ENCODE measurements at places on chromosomes 2 and 18.

- DNase-seq: no peak
Measured at GRCh38 chr2:79564065-79564464, 51.2 kb downstream of the CTNNA2 start.

DNA sequence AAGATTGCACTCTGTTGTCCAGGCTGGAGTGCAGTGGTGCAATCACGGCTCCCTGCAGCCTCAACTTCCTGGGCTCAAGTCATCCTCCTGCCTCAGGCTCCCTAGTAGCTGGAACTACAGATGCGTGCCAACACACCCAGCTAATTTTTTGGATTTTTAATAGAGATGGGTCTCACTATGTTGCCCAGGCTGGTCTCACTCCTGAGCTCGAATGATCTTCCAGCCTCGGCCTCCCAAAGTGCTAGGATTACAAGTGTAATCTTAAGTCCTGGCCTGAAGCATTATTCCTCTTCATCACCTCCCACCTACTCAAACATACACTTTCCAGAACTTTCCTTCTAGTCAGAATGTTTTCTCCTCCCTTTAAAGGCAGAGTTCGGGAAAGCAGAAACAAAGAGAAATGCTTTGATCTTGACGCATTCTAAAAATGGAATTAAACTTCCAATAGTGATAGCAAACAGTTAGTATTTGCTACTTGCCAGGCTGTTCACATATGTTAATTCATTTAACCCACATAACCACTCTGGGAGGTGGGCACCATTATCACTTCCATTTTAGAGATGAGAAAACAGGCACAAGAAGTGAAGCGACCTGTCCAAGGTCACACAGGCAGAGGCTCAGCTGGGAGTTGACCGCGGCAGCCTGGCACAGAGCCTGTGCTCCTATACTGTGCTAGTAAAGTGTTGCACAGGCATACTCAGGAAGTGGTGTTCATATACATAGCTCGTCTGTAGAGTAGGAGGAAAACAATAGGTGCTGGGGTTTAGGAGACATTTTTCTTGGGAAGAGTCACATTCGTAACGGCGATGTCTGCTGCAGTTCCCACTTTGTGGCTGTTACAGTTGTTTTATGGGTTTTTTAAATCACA is 24.6 kb downstream of the TEX44 start:
- no peak for DNase-seq

DNA sequence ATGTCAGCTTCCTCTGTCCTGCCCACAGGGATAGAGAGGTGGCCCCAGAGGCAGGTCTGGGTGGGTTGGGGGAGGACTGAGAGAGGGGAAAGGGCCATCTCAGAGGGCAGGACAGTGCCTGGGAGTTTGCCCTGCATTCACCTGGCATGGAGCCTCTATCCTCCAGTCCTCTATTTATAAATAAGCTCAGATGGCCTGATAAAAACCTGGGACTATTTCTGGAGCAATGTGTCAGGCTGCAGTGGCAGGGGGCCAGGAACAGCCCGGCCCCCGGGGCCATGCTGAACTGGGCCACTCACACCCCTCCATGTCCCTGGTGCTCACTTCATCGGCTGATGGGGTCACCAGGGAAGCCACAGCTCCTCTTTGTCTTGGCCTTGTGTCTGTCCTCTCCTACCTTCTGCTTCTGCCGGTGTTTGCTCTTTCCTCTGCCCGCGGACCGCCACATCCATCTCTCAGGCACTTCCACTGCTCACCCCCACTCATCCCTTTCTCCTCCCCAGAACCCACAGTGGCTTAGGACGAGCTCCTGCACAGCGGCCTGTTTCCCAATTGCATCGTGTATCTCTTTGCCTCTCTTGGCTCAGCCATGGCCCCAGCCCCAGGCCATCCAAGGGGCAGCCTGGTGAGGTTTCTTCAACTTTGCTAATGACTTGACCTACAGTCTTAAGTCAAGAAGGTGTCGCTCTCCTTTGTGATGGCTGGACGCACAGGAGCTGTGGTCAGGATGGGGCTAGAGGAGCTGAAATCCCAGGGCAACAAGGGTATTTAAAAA is 38.8 kb downstream of the SCTR start:
- no peak for DNase-seq

DNA sequence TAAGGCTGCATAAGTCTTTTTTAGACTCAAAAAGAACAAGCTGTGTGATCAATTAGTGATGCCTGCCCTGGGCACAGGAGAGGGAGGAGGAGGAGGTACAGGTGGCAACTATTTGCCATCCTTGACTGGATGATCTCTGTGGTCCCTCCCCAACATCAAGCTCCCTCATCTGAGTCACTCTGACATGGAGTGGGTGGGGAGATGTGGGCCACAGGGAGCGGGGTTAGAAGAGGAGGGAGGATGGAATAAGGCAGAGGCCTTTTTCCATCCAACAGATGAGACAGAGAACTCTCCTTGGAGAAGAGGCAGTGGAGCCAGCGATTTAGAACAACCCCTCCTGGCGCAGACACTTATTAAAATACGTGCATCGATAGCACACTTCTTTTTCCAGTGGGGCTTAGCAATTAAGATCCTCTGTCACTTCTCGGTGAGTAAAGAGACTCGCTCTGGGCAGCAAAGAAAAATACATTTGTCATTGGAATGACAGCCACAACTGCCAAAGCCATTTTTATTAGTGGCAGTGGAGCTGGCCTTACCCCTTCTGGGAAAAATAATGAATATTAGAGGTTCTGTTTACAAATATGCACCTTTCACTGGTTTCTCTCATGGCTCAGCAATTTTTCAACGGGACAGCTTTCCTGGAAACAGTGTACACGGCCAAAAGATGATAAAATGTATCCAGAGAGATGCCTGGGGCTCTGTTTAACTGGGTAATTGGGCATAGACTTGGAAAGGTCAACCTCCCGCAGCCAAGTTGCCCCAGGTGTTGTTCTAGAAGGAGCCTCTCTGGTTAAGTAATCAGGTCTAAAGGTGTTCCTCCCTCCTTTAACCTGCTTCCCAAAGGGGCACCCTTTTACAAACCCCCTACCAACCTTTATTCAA is 238.4 kb upstream of the CXCR4 start:
- DNase-seq: no peak

DNA sequence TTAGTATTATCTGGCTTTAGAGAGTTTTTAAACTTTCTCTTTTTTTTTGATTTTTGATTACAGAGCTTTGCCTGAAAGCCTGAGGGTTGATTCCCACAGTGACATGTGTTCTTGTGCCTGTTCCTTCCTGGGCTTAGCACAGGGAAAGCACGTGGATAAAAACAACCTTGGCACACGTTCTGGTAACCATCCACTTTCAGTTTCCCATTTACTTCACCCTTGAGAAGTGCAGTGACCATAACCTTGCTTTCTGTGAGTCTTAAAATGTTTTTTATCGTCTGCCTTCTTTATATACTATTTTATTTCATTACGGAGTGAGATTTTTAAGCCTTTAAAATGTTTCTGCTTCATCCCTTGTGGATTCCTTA is 11.5 kb downstream of the CD226 start:
- no peak for DNase-seq

GRCh38 chr2:124698979-124699565 is 674.0 kb downstream of the CNTNAP5 start:
- DNase-seq: no peak

GRCh38 chr2:134170294-134170693 is 83.6 kb upstream of the MGAT5 start:
- no peak for DNase-seq

GRCh38 chr2:16129716-16130540 is 189.6 kb downstream of the MYCN start:
- no peak for DNase-seq

DNA sequence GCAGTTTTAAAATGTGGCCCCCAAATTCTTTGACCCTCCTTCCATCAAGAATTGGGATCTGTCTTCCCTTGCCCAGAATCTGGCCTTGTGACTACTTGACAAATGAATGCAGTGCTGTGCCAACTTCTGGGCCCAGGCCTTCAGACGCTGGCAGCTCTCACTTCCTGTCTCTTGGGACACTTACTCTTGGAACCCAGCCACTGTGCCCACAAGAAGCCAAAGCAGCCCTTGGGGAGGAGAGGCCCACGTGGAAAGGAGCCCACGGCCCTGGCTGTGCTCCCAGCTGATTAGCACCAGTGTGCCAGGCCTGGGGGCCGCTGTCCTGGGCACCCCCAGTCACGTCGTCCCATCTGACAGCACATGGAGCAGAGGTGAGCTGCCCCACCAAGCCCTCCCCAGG is 56.6 kb downstream of the RPL37A start:
- DNase-seq: no peak

DNA sequence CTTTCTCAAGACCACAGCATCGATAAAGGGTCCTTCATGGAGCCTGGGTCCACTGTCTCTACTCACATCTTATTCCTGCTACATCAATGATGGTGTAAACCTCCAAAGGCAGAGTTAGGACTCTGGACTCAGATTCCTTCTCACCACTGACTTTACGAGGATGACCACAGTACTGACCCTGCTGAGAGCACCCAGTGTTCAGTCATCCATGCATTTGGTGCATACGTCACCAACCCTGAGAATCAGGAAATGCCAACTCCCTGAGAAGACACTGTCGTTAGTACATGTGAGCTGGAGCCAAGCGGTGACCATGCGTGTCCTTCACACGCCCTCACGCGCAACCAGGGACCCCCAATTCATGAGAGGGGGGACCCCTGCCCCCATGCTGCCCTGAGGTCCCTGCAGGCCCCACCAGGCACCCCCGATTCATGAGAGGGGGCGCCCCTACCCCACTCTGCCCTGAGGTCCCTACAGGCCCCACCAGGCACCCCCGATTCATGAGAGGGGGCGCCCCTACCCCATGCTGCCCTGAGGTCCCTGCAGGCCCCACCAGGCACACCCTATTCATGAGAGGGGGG is 178.4 kb upstream of the TPO start:
- no peak for DNase-seq

DNA sequence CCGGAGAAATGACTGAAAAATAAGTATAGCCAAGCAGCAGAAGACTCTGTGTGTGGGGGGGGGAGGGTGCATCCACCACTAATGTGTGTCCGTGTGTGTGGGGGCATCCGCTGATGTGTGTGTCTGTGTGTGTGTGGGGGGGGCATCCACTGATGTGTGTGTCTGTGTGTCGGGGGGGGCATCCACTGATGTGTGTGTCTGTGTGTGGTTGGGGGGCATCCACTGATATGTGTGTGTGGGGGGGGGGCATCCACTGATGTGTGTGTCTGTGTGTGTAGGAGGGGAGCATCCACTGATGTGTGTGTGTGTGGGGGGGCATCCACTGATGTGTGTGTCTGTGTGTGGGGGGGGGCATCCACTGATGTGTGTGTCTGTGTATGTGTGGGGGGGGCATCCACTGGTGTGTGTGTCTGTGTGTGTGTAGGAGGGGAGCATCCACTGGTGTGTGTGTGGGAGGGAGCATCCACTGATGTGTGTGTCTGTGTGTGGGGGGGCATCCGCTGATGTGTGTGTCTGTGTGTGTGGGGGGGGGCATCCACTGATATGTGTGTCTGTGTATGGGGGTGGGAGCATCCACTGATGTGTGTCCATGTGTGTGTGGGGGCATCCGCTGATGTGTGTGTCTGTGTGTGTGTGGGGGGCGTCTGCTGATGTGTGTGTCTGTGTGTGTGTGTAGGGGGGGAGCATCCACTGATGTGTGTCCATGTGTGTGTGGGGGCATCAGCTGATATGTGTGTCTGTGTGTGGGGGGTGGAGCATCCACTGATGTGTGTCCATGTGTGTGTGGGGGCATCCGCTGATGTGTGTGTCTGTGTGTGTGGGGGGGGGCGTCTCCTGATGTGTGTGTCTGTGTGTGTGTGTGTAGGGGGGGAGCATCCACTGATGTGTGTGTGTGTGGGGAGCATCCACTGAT is 125.0 kb downstream of the NFATC1 start:
- DNase-seq: no peak

GRCh38 chr2:220814441-220814840 is 757.7 kb downstream of the EPHA4 start:
- no peak for DNase-seq

DNA sequence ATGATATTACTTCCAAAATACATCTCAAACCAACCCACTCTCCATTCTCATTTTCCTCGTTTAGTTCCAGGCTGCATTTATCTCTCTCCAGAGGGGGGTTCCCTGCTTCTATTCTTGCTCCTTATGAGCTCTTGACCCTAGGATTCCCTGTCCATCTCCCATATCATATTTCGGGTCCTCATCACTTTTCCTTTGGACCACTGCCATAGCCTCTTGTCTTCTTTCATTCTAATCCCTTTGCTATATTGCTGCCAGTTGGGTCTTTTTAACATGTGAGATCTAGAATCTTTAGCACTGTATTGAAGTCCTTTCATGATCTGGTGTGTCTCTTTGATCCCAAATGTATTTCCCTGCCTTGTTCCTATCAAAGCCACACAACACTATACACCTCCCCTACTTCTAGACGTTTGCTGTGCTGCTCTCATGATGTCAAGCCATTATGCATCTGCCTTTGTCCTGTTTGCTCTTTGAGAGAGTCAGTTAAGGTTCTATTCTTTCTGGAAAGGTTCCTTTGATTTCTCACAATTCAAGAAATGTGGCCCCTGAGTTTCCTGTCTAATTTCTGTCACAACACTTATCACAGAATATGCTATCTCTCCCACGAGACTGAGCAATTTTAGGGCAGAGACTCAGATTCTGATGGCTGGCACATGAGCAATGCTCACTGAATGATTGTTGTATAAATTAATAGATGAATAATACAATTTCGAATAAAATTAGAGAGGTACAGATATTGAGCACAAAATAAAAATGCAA is 43.2 kb upstream of the SESTD1 start:
- no peak for DNase-seq

- DNase-seq: peak; percentile 95
Measured at GRCh38 chr2:96819128-96819875, 3.2 kb downstream of the CNNM3 start.

DNA sequence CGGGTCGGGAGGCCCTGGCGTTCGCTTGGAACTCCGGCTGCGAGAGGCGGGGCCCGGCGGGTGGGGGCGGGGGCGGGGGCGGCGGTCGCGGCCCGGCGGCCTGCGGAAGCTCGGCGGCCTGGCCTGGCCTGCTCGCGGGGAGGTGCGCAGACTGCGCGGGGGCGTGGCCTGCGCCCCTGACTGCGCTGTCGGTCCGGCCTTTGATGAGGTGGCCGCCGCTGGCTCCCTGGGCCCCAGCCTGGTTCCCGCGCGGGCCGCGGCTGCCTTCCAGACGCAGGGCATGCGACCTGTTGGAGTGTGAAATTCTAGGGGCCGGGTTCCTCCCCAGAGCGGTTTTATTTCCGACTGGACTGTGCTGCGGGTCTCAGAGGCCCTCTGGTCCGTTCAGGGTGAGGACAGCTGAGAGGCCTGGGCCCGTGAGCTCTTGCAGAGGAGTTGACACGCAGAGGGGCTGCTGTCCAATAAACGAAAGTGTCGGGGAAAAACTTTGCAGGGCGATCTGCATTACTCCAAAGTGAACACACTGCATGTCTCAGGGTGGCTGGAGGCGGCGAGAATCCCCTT is 629 bp downstream of the NRBP1 start:
- peak; percentile 87 for DNase-seq

GRCh38 chr2:168717790-168718502 is 84.5 kb upstream of the NOSTRIN start:
- no peak for DNase-seq

DNA sequence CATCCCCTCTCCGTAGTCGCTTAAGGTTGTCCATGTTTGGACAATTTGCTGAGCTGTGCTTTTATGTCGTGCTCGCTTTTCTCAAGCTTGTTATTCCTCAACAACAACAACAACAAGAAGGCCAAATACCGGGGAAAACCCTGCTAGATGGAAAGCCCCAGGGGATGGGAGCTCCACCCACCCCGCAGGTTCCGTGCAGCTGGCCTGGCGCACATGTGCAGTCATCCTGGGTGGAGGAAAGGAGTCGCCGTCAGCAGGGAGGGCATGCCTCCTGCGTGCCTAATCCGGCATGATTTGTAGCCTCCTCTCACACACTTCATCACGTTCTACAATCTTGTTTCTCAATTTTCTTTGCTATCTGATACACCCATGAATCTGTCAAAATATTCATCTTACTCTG is 87.4 kb upstream of the SALL3 start:
- no peak for DNase-seq

- DNase-seq: no peak
Measured at GRCh38 chr2:86464652-86465051, 23.5 kb downstream of the KDM3A start.
